ENCODE measurements at places on chromosomes 5 and 9.

GRCh38 chr9:89933578-89933977, 328.8 kb downstream of the GADD45G start:
- no peak for DNase-seq

DNA sequence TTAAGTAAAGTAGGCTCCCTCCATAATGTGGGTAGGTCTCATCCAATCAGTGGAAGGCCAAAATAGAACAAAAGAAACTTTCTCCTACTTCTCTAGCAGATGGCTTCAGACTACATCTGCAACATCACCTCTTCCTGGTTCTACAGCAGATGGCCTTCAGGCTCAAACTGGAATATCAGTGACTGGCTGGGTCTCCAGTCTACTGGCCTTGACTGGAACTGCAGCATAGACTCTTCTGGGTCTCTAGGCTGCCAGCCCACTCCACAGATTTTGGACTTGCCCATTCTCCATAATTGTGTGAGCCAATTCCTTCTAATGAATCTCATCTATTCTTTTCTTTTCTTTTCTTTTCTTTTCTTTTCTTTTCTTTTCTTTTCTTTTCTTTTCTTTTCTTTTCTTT, 64.8 kb downstream of the ACER2 start:
- DNase-seq, result no peak

GRCh38 chr9:15498246-15498995, 12.3 kb downstream of the PSIP1 start:
- no peak for DNase-seq

DNA sequence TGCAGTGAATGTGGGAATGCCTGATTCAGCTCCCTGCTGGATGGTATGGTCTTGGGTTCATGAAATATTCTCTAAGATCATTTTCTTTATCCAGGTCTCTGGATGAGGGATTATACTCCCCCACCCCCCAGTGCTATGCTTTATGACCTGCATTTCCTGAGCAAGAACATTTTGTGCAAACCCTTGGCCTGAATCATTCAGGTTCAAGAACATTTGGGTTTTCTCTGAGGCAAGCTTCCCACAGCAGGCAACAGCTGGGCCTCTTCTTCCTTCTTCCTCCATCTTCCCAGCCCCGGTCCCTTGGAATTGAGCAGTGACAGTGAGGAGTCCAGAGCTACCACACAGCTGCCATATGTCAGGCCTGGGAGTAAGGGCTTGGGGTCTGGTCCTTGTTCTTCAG, 58.6 kb upstream of the TNFSF15 start:
- no peak for DNase-seq

DNA sequence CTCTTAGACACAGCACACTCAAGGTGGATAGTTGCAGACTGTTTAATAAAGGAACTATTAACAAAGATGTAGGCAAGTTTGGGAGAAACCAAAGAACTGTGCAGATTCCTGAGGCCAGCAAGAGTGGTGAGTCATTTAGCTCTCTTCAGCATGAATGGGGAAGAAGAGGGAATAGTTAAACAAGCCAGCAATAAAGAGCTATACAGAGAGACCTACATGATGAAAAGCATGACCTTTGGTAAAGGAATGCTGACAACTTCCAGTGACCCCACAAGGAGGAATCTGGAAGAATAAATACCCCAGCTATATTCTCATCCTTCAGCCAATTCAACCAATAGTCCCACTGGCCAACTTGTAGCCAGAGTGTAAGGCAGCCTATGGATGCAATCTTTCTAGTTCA, 706.0 kb upstream of the GRAMD2B start:
- no peak for DNase-seq

- DNase-seq, result no peak
These were observed 757 bp downstream of the FXN start for GRCh38 chr9:69036309-69036708.

GRCh38 chr5:175895686-175896102, 24.3 kb downstream of the CPLX2 start:
- DNase-seq, result no peak
